Activated CD8-positive, alpha-beta T cell treated with anti-CD3 and anti-CD28 coated beads, Interleukin-2, amount 10 ng/mL, durations not matched to agents 7 days and 5 days (primary cell): ENCODE measurements at places on chromosomes 5 and 9. TPM values are rescaled to one million over a fixed set of nuclear protein-coding genes. Genes with fewer than 3 reads are reported as not detected.

The GPRIN1 gene
- total RNA-seq, result 1.9 TPM

- no peaks in the 10 kb centered on the region for H3K36me3 ChIP-seq
- peaks cover 12% of the 10 kb centered on the region for H3K4me1 ChIP-seq
- H3K4me3 ChIP-seq, result no peak overlapping the region
Measured at GRCh38 chr5:180960209-180960608, 28.4 kb upstream of the BTNL3 start.

DNA sequence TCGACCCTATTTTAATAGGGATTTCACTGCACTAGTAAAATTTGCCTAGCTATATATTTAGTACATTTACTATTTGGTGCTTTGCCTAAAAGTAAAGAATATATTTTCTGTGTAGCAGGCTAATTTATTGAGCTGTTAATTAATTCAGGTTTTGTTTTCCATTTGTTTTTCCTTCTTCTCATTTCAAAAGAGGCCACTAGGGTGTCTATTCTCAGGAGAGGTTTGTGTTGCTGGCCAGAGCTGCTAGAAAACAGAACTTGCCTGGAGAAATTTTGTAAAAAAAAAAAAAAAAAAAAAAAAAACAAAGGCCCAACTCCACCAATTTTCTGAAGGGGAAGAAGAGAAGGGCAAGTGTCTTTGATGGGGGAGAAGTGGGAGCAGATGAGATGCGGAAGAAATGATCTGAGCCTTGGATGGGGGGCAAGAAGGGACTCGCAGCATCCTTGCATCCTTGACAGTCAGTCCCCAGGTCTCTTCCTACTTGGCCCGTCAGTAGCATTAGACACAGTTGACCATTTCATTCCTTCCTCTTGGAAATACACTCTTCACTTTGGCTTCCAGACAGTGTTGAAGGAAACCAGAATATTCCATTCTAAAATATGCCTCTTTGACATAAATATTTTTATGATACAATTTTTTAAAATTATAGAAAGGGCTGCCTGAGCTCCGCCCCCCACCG lies 318.5 kb downstream of the TRPM3 start:
- no peak for DNase-seq
- H3K4me1 ChIP-seq, result no peaks in the 10 kb centered on the region
- H3K4me3 ChIP-seq, result no peak overlapping the region
- no peak overlapping the region for H3K27ac ChIP-seq
- no peaks in the 10 kb centered on the region for H3K36me3 ChIP-seq

DNA sequence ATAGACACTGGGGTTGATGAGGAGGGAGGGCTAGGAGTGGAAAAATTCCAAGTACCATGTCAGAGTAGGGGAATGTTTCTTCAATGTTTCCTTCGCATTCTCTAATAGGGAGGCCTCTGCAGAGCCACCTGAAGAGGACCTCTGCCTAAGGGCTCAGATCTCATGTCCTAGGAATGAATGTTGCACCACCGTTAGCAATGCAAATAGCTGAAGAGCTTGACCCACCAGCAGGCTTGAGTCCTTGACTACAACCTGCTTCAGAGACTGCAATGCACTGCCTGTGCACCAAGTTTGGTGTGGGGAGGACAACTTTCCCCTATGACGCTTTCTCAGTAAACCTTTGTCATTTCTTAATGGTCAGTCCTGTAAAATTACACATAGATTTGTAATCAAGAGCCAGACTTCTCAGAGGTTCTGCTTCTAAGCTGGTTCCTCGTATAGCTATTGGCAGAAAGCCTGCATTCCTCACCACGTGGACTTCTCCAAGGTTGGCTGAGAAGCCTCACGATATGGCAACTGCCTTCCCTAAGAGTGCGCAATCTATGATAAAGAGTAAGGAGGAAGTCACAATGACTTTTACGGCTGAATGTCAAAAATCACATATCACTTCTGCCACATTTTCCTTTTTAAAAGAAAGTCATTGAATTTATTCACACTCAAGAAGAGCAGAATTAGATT lies 600.7 kb upstream of the PTGER4 start:
- no peak overlapping the region for H3K4me3 ChIP-seq
- no peak overlapping the region for H3K27ac ChIP-seq
- no peaks in the 10 kb centered on the region for H3K36me3 ChIP-seq
- DNase-seq, result no peak
- H3K4me1 ChIP-seq, result no peaks in the 10 kb centered on the region

GRCh38 chr9:130426883-130427282 lies 17.9 kb upstream of the ASS1 start:
- H3K27me3 ChIP-seq, result no peaks in the 10 kb centered on the region
- H3K4me1 ChIP-seq, result no peaks in the 10 kb centered on the region
- no peaks in the 10 kb centered on the region for H3K36me3 ChIP-seq
- no peak for DNase-seq
- no peak overlapping the region for H3K4me3 ChIP-seq

GRCh38 chr5:178309271-178310013 lies 76.8 kb upstream of the PHYKPL start:
- no peak for DNase-seq
- H3K27ac ChIP-seq, result no peak overlapping the region
- H3K36me3 ChIP-seq, result no peaks in the 10 kb centered on the region
- H3K4me3 ChIP-seq, result no peak overlapping the region
- H3K4me1 ChIP-seq, result peaks cover 3% of the 10 kb centered on the region

The INSL6 gene
- not detected for total RNA-seq

The ISL1 gene
- not detected for total RNA-seq

GRCh38 chr5:98521821-98522220 lies 251.6 kb upstream of the RGMB start:
- H3K27me3 ChIP-seq, result no peaks in the 10 kb centered on the region
- no peaks in the 10 kb centered on the region for H3K36me3 ChIP-seq
- H3K27ac ChIP-seq, result no peak overlapping the region

The CSF1R gene
- not detected for total RNA-seq

- DNase-seq, result no peak
- no peak overlapping the region for H3K4me3 ChIP-seq
- H3K4me1 ChIP-seq, result no peaks in the 10 kb centered on the region
- H3K27ac ChIP-seq, result no peak overlapping the region
- no peaks in the 10 kb centered on the region for H3K27me3 ChIP-seq
Measured at GRCh38 chr9:137833721-137834613, 43.6 kb upstream of the CACNA1B start.

- DNase-seq, result no peak
- peaks cover 46% of the 10 kb centered on the region for H3K36me3 ChIP-seq
- no peaks in the 10 kb centered on the region for H3K27me3 ChIP-seq
- H3K4me3 ChIP-seq, result no peak overlapping the region
- peaks cover 42% of the 10 kb centered on the region for H3K4me1 ChIP-seq
Measured at GRCh38 chr5:96926276-96926675, 9.6 kb upstream of the LNPEP start.

DNA sequence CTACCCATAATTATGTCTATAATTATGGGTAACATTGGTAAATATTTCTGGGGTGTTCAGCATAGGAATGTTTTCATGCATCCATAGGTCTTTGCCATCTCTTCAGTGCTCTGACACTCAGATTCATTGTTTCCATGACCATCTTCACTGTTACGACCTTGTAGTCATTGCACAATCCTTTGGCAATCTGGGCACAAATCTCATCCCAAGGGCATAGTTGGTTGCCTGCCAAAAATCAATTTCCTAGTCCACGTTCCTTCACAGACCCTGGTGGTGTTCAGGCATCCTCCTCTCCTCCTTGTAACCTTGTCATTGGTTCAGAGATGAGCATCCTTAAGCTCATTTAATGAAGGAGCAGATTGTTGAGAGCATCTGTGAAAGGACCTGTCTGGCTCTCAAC lies 1400.7 kb downstream of the CDH12 start:
- no peaks in the 10 kb centered on the region for H3K4me1 ChIP-seq
- H3K4me3 ChIP-seq, result no peak overlapping the region
- H3K36me3 ChIP-seq, result no peaks in the 10 kb centered on the region
- H3K27ac ChIP-seq, result no peak overlapping the region

The SLC45A2 gene
- not detected for total RNA-seq

GRCh38 chr5:58929726-58930125 lies 346.9 kb downstream of the RAB3C start:
- no peaks in the 10 kb centered on the region for H3K36me3 ChIP-seq
- peaks cover 36% of the 10 kb centered on the region for H3K27me3 ChIP-seq
- H3K4me3 ChIP-seq, result no peak overlapping the region
- no peak for DNase-seq
- H3K27ac ChIP-seq, result no peak overlapping the region

DNA sequence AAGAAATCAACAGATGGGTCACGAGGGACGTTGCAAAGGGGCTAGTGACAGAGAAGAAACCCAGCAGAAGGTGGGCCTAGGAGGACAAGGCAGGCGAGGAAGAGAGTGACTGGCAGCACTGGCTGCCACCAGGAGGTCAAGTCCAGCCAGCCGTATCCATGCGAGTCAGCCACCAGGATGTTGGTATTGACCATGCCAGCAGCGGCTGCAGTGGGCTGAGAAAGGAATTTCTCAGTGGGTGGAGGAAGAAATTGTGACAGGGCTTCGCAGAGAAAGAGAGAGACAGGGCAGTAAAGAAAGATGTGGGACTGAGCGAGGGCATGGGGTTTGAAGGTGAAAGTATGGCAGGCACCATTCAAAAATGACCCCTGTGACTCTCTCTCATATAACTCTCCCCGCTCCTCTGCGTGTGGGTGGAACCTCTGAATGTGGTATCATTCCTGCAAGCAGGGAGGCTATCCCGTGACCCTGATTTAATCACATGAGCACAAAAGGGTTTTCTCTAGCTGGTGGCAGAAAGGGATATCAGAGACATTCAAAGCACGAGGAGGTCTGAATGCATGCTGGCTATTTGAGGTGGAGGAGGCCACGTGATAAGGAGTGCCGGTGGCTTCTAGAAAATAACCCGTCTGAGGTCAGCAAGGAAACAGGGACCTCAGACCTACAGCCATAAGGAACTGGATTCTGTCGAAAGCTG lies 45.4 kb upstream of the FBXW11 start:
- H3K36me3 ChIP-seq, result peaks cover 76% of the 10 kb centered on the region
- peak overlapping the region; percentile 33 for H3K27ac ChIP-seq
- DNase-seq, result no peak
- no peak overlapping the region for H3K4me3 ChIP-seq
- H3K27me3 ChIP-seq, result no peaks in the 10 kb centered on the region
- H3K4me1 ChIP-seq, result peaks cover 7% of the 10 kb centered on the region

GRCh38 chr5:51811883-51812471 lies 428.7 kb downstream of the ISL1 start:
- no peak overlapping the region for H3K4me3 ChIP-seq
- H3K27me3 ChIP-seq, result no peaks in the 10 kb centered on the region
- DNase-seq, result no peak
- no peaks in the 10 kb centered on the region for H3K36me3 ChIP-seq
- H3K27ac ChIP-seq, result no peak overlapping the region
- H3K4me1 ChIP-seq, result no peaks in the 10 kb centered on the region

DNA sequence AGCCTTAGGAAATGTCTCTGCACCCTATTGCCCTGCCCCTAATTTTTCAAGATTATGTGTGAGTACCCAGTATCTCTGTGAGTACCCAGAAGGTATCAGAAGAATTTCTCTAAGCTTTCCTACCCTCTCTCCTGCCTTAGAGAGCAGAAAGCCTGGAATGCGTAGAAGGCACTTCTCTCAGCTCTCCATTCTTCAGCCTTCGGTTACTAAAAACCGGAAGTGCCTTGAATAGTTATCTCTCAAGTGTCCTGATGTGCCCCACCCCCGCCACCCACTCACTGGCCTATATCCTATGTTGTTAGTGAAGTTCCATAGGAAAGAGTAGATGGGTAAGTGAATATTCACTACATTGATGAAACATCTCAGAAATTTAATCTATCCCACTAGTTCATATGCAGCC lies 210.7 kb upstream of the CDH10 start:
- no peaks in the 10 kb centered on the region for H3K27me3 ChIP-seq
- H3K27ac ChIP-seq, result no peak overlapping the region
- no peak for DNase-seq
- H3K4me1 ChIP-seq, result no peaks in the 10 kb centered on the region
- H3K36me3 ChIP-seq, result no peaks in the 10 kb centered on the region
- no peak overlapping the region for H3K4me3 ChIP-seq

The MTX3 gene
- total RNA-seq, result 11.7 TPM

The EPB41L4A gene
- total RNA-seq, result 1.0 TPM

GRCh38 chr5:169050146-169050571 lies 250.8 kb downstream of the SLIT3 start:
- no peak for DNase-seq

The SOHLH1 gene
- total RNA-seq, result not detected

DNA sequence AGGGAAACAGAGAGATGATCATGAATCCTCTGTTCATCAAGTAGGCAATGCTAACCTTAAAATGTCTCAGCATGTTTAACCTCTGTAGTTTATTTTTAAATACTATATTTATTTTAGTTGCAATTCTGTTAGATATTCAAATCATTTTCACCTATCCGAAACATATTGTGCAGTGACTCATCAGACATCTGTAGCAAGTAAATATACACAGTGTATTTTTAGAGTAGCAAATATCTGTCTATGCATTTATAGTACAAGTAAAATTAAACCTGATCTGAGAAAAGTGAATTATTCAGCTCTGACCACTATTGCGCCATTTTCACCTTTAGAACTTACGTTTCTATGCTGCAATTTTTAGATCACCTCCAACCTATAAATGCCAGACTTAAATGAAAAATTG lies 24.3 kb upstream of the TUSC1 start:
- no peak overlapping the region for H3K4me3 ChIP-seq
- H3K36me3 ChIP-seq, result no peaks in the 10 kb centered on the region
- no peak for DNase-seq
- H3K27ac ChIP-seq, result no peak overlapping the region
- H3K4me1 ChIP-seq, result no peaks in the 10 kb centered on the region
- no peaks in the 10 kb centered on the region for H3K27me3 ChIP-seq

DNA sequence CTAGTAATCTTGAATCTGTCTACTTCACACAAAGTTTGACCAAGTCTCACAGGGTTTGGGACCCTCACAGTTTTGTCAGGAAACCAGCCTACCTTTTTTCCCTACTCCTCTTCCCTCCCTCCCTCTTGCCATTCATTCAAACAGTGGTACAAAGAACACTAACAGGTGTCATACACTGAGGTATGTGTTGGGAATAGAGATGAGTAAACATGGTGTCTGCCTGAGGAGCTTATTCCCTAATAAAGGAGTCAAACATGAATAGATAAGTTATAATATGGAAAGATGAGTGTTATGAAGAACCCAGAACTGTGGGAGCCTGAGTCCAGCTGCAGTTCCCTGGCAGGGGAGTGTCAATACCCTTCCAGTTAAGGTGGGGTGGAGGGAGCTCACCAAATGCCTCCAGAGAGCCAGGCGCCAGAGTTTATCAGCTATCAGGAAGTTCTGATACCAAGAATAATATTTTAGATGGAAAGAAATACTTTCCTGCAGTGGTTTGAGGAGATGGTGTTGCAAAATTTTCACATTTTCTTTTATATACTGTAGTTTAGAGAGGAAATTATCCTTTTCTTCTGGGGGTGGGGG lies 183.4 kb upstream of the NR3C1 start:
- no peak for DNase-seq
- peaks cover 3% of the 10 kb centered on the region for H3K36me3 ChIP-seq
- H3K27ac ChIP-seq, result no peak overlapping the region
- no peak overlapping the region for H3K4me3 ChIP-seq
- H3K4me1 ChIP-seq, result peaks cover 55% of the 10 kb centered on the region

The BNC2 gene
- total RNA-seq, result not detected

The F12 gene
- total RNA-seq, result 3.2 TPM

- no peaks in the 10 kb centered on the region for H3K27me3 ChIP-seq
- H3K4me3 ChIP-seq, result peak overlapping the region; percentile 40
- H3K36me3 ChIP-seq, result no peaks in the 10 kb centered on the region
- DNase-seq, result peak; percentile 79
- H3K27ac ChIP-seq, result peak overlapping the region; percentile 86
Measured at GRCh38 chr9:131310833-131311554, 21.5 kb downstream of the PLPP7 start.

The USP20 gene
- total RNA-seq, result 87.4 TPM
